Psoas muscle (tissue), 8 donors: ENCODE measurements at places on chromosomes 3 and 15. TPM values are rescaled to one million over a fixed set of nuclear protein-coding genes. Genes with fewer than 3 reads are reported as not detected.

GRCh38 chr3:150635526-150635925 lies 32.4 kb downstream of the SELENOT start:
- DNase-seq, result no peak

- DNase-seq, result no peak
These were observed 1.7 kb downstream of the GABRB3 start for GRCh38 chr15:26771168-26771567.

Gene RAB6B
- 3.8 TPM for total RNA-seq

Gene IGF1R
- total RNA-seq, result 20.4 TPM

Gene LRRN1
- 8.3 TPM for total RNA-seq

Gene ROPN1
- total RNA-seq, result not detected

Gene DPPA4
- total RNA-seq, result not detected

Gene VEPH1
- not detected for total RNA-seq
